ENCODE measurements at places on chromosomes 2 and 18.

GRCh38 chr2:220575963-220576362, 948.5 kb downstream of the SLC4A3 start:
- no peak for DNase-seq

DNA sequence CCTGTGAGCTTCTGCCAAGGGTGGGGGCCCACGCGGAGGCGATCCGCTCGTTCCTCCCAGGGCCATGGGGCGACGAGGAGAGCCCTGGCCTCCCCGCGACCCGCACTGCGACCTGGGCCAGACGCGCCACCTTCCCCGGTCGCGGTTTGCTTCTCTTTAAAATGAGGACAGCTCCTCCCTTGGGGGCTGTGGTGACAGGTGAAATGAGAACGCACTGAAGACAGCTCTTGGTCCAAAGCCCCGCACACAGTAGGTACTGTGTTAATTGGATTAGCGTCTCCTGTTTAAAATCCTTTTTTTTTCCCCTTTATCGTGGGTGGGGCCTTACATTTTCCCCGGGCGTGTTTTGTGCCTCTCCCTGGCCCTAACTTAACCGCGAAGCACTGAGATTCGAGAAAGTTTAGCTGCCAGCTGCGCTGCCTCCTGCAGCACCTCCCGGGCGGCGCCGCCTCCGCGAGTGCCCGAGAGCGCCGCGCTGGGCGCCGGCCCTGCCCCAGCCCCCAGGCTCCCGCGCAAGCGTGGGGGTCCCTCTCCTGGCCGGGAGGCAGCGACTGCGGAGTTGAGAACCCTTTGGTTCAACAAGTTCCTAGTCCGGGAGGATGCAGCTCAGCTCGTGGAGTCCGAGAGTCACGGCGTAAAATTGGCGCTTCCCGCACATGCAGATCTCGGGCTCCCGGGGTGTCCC, 1.1 kb downstream of the HPCAL1 start:
- DNase-seq = peak; percentile 53

GRCh38 chr2:138829326-138829919, 49.2 kb upstream of the NXPH2 start:
- peak; percentile 17 for DNase-seq

- DNase-seq = no peak
Observed at GRCh38 chr2:162202203-162202602, 41.0 kb downstream of the FAP start.

DNA sequence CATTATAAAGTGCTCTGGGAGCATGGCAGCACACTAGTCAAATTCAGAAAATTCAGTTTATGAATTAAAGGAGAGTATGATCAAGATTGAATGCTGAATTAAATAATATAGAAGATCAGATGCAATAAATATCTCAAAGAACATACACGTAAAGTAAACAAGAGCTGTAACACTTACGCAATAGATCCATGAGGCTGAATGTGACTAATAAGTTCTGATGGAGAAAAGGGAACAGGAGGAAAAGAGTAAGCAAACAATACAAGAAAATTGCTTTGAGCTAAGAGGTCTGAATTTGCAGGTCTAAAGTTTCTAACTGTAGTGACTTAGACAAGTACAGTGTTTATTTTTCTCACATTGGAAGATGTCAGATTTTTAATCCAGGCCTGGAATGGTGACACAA, 646.7 kb upstream of the ZNF804A start:
- no peak for DNase-seq

DNA sequence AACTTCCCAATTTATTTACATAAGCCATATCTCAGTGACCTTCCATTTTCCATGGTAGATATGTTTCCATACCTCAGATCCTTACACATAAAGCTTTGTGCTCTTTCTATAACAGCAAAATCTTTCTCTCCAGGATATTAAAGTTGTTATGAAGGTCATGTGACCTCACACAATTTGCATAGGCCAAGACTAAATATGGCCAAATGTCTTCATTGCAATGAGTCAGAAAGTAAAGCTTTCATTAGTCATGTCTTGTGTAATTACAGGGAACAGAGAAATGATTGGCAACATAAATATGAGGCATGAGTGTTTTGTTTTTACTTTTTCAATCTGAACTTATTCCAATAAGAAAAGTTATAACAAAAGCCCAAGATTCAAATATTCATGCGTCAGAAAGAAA, 243.5 kb downstream of the ASXL3 start:
- peak; percentile 13 for DNase-seq

DNA sequence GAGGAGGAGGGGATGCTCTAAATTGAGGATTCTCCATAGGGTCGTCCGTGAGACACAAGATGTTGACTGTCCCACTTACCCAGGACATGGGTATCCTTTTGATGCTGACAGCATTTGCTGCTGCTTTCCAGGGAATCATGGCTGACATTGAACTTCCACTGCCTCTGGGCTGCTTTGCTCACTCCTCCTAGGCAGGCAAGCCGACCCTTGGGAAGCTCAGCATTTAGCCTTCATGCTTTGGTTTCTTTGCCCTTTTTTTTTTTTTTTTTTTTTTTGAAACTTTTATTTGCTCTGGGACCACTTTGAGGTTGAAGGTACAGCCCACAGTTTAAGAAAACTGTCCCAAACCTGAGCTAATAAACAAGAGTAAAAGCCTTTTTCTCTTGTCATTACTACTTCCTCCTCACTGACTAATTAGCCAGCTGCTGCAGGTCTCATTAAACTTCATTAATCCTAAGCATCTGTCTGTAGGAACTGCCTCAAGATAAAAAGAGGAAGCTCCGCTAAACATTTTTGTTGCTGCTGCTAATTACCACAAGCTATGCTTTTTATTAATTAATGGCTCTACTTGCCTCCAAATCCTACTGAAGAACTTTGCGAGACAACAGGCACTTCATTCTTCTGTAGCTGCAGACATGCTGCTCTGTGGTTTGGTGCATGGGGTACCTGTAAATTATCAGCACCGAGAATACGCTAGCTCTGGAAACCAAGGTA, 125.4 kb downstream of the SPTBN1 start:
- no peak for DNase-seq

DNA sequence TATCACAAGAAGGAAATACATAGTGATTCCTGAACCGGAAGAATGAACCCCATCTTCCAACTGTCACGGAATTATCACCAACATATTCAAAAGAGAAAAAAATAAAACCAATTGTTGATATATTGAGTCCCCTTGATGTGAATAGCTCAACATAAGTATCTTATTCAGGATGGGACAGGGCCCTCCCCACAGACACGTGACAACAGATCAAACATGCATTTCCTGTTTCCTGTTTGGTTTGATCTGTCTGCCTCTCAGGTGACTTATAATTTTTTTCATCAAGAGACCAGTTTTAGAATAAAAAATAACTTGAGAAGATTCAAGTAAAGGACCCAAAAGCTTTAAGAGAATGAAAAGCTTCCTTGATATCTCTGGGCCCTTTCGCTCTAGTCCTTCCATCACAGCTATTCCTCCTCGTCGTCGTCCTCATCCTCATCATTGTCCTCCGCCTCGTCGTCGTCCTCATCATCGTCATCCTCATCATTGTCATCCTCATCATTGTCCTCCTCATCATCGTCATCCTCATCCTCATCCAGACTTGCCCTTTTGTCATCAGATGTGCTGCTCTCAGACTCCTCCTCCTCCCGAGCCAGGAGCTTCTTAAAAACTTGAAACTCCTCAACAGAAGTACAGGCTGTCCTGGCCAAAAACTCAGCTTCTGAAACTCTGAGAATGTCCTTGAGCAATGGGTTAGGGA, 6.3 kb downstream of the MTERF4 start:
- no peak for DNase-seq

DNA sequence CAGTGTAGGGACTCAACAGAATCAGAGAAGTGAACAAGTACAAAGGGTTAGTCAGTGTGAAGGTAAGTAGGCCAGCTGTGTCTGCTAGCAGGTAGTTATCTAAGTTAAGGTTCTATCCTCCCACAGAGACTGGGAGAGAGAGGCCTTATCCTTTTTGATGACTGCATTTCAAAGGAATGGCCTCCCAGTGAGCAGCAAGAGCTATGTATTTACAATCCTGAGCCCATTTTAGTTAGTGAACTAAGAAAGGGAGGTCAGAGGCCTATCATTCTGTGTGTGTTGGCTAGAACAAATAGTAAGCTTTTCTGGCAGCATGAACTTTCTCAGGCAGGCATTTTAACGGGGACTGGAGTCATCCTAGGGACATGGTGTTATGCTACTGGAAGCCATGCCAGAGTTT, 182.9 kb downstream of the VWC2L start:
- DNase-seq = no peak

Measured in inflammatory macrophage treated with lipopolysaccharide for 4 hours (primary cell).